ENCODE measurements at places on chromosomes 11 and 22. TPM values are rescaled to one million over a fixed set of nuclear protein-coding genes. Genes with fewer than 3 reads are reported as not detected.
A peak's percentile ranks its signal among the peaks of the same experiment; 100 is the strongest.

GRCh38 chr11:82539669-82540068 is 194.0 kb downstream of the FAM181B start:
- no peak for DNase-seq

GRCh38 chr11:117786135-117786870 is 10.7 kb downstream of the DSCAML1 start:
- no peak for DNase-seq

GRCh38 chr22:44537015-44537414 is 39.0 kb upstream of the RTL6 start:
- DNase-seq = no peak

DNA sequence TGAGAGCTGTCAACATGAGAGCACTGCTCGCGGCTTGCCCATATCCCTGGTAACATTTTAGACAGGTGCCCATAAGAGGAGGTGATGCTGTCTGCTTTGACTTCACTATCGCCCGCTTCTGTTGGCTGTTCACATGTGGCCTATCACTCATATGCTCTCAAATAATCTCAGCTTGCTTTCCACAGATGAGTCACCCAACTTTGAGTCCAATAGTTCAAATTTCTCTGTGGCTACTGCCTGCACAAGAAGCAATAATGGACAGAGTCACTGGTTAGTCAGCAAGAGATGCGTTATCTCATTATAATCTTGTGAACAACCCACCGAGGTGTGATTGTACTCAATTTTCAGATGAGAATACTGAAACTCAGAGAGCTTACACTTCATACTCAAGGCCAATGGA is 1714.1 kb downstream of the LRRC4C start:
- no peak for DNase-seq

DNA sequence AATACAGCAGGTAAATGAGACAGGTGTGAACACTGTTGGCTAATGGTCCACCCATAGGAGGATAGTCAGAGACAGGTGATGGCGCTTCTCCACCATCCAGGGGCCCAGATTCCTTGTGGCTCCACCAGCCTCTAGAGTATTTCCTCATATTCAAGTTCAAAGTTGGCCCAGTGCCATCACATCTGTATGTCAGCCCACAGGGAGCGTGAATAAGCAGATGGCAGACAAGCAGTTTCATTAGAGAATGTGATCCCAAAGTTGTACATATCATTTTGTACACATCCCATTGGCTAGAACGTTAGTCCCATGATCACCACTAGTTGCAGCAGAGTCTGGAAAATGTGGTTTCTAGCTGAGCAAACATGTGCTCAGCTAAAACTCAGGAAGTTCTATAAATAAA is 11.0 kb upstream of the CWF19L2 start:
- DNase-seq = no peak

- DNase-seq = no peak
Observed at GRCh38 chr22:44887941-44888366, 121.9 kb downstream of the PHF21B start.

- DNase-seq = no peak
Observed at GRCh38 chr11:112797648-112798293, 163.4 kb upstream of the NCAM1 start.

DNA sequence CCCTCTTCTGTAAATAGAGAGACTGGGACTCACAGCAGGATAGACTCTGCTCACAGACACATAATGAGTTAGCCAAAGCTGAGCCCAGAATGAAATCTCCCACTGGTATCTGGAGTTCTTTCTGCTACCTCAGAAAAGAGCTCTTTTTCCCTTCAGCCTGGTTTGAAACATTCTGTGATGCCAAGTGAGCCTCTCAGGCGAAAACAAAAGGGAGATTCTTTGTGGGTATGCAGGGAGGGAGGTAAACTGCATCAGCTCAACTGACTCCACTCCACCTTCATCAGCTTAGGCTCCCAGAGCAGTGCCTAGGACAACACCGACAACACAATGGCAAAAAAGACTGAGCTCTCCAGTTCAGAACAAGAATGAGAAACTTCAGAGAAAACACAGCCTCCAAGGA is 55.1 kb upstream of the SCUBE2 start:
- DNase-seq = no peak

- no peak for DNase-seq
Observed at GRCh38 chr22:19812910-19813309, 41.8 kb downstream of the GNB1L start.

GRCh38 chr11:117333917-117334316 is 6.3 kb downstream of the CEP164 start:
- no peak for DNase-seq

- DNase-seq = no peak
Observed at GRCh38 chr11:45147891-45148675, 1.6 kb downstream of the PRDM11 start.

- no peak for DNase-seq
Observed at GRCh38 chr11:134993691-134994243, 581.7 kb upstream of the B3GAT1 start.

- DNase-seq = no peak
Observed at GRCh38 chr11:38345286-38345685, 1747.2 kb upstream of the RAG2 start.

DNA sequence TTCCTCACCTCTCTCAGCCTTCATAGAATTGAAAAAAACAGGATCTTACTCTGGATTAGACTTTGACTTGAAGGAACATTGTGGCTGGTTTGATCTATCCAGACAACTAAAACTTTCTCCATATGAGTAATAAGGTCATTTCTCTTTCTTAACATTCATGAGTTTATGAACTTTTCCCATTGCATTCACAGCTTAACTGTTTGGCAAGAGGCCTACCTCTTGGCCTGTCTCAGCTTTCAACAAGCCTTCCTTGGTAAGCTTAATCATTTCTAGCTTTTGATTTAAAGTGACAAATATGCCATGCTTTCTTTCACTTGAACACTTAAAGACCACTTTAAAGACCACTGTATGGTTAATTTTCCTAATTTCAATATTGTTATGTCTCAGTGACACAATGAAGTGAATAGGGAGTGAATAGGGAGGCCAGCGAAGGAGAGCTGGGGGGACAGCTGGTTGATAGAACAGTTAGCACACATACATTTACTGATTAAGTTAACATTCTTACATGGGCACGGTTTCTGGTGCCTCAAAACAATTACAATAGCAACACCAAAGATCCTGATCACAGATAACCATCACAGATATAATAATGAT is 17.0 kb downstream of the IMMP1L start:
- no peak for DNase-seq

DNA sequence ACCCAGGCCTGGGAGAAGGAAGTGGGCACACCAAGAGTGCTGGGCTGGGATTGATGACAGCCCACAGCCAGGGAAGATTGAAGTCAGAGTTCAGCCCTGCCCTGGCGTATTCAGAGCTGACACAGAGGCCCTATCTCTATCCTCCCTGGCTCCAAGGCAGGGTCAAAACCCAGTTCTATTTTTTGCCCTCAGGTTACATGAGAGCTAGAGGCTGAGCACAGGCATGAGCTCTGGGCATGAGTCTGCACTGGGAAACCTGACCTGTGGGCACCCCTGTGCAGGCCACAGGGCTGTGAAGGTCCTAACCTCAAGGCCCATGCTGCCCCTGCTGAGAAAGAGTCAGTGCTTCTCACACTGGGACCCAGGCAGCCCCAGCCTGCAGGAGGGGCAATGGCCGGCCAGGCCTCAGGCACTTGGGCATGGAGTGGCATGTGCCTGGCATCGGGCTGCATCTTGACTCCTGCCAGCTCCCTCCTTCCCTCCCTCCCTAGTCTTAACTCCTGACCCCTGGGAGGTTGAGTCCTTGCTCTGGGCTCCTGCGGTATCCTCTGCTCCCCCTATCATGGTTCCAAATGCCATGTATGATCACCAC is 5.4 kb downstream of the SLC35E4 start:
- no peak for DNase-seq

DNA sequence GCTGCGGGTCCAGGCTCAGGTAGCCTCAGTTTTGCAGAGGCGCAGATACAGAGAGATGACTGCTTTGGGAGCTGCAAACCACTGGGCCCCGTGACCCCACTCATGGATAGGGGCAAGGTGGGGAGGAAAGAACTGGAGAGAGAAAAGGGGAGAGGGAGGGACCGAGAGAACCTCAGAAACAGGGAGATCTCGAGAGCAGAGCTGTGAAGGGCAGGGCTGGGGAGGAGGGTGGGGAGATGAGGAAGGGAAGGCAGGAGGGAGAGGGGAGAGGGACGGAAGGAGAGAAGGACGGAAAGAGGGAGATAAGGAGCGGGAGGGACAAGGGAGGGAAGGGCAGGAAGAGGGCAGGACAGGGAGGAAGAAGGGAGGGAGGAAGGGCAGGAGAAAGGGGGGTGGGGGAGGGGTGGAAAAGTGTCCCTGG is 46.3 kb downstream of the IGLL1 start:
- peak; percentile 51 for DNase-seq

- peak; percentile 53 for DNase-seq
Observed at GRCh38 chr22:50000587-50001387, 11.8 kb downstream of the IL17REL start.

- no peak for DNase-seq
Observed at GRCh38 chr11:1422481-1422880, 32.7 kb downstream of the BRSK2 start.

Gene APOL1
- 26.0 TPM for total RNA-seq

Gene CEP126
- 4.1 TPM for total RNA-seq

Gene FTH1
- total RNA-seq = 3,081 TPM

Gene FLRT1
- total RNA-seq = 0.38 TPM

Gene EFCAB6
- 1.7 TPM for total RNA-seq

Gene XKR3
- total RNA-seq = not detected

Gene GLYAT
- not detected for total RNA-seq

Gene APOBEC3G
- 6.2 TPM for total RNA-seq
